BE2C (cell line): ENCODE measurements at places on chromosomes 2 and 18.
A peak's percentile ranks its signal among the peaks of the same experiment; 100 is the strongest.

DNA sequence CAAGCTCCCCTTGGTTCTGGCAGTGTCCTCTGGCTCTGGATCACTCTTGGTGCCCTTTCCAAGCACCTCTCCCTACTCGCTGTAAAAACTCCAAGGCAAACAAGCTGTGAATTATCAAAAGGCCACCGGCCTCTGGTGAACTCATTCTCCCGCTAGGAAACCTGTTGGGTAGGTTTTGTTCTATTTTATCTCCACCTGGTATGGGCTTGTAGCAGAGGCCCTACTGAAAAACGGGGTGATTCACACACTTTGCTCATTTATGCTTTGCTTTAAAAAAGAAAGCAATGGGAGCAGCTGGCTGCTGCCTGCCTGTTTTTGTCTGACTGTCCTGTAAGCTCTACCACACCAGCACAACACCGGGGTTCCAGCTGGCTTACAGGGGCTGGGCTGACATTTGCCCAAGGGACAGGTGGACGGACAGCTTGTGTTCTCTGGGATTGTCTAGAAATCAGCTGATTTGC is 56.8 kb downstream of the SH3BP4 start:
- DNase-seq: no peak

DNA sequence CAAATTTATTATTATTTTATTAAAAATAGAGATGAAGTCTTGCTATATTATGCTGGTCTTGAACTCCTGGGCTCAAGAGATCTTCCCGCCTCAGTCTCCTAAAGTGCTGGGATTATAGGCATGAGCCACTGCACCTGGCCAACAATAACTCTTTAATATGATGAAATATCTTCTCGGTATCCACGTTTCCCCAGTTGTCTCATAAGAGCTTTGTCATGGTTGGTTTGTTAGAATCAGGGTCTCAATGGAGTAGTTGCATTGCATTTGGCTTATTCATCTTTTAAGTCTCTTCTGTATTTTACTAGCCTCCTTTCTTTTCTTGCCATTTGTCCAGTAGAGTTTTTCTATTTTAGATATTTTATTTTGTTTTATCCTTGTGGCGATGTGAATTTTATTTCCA is 32.7 kb upstream of the DLX2 start:
- DNase-seq: no peak

- peak; percentile 23 for DNase-seq
These were observed 221.9 kb downstream of the DYM start for GRCh38 chr18:49238433-49239042.

GRCh38 chr18:36757081-36757480 is 71.7 kb downstream of the TPGS2 start:
- DNase-seq: no peak

DNA sequence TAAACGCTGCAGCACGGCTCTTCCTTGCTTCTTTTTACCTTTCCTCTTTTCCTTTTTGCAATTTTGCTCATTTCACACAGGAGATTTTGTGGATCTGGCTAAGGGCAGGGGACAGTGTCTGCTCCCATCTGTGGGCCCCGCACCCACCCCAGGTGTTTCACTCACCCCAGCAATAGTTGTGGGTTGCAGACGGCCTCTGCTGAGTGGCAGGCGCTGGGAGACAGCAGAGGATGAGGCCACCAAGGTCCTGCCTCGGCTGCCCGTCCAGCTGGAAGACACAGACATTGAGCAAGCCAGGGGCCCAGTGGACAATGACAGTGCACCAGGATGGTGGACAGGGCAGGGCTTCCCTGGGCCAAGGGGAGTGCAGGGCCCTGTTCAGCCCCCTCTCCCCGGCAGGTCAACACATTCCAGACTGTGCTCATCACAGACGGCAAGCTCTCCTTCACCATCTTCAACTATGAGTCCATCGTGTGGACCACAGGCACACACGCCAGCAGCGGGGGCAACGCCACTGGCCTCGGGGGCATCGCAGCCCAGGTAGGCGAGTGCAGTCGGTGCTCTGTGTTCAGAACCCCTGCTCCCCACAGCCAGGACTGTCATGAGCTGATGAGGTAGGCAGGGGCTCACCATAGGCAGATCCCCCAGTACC is 35.0 kb downstream of the SNED1 start:
- no peak for DNase-seq

- no peak for DNase-seq
These were observed 452.4 kb downstream of the ZEB2 start for GRCh38 chr2:144067506-144067905.

GRCh38 chr2:171320208-171320621 is 113.6 kb downstream of the METTL8 start:
- no peak for DNase-seq
